ENCODE measurements at places on chromosomes 2 and 18.
A peak's percentile ranks its signal among the peaks of the same experiment; 100 is the strongest.

DNA sequence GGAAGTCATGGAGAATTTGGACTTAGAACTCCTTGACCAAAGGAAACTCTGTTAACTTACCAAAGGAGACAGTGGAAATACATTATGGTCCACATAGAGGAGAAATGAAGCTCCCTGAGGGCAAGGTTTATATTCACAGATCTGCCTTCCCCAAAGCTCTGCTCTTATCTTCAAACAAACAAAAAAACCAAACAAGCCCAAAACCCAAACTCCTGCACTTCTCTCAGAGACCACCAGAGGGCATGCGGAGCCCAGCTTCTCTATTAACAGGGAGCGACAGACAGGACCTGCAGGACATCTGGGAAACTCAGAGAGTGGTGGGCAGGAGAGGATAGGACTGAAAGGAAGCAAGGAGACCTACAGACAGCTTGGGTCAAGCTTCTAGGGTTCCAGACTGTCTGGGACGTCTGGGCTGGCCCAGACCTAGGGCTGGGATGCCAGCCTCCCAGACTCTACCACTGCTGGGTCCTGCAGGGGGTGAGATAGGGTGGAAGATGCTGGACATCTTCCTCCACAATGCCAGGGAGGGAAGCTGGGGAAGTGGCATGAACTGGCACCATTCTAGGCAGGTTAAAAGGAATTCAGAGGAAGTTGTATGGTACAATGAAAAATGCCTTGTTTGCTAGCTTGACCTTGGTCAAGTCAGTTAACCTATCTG, 4.0 kb upstream of the WNT10A start:
- peak; percentile 79 for DNase-seq

- no peak for DNase-seq
These were observed 159.8 kb downstream of the RHBDD1 start for GRCh38 chr2:226995625-226996041.

- no peak for DNase-seq
These were observed 1067.0 kb upstream of the FANCL start for GRCh38 chr2:59308108-59308507.

DNA sequence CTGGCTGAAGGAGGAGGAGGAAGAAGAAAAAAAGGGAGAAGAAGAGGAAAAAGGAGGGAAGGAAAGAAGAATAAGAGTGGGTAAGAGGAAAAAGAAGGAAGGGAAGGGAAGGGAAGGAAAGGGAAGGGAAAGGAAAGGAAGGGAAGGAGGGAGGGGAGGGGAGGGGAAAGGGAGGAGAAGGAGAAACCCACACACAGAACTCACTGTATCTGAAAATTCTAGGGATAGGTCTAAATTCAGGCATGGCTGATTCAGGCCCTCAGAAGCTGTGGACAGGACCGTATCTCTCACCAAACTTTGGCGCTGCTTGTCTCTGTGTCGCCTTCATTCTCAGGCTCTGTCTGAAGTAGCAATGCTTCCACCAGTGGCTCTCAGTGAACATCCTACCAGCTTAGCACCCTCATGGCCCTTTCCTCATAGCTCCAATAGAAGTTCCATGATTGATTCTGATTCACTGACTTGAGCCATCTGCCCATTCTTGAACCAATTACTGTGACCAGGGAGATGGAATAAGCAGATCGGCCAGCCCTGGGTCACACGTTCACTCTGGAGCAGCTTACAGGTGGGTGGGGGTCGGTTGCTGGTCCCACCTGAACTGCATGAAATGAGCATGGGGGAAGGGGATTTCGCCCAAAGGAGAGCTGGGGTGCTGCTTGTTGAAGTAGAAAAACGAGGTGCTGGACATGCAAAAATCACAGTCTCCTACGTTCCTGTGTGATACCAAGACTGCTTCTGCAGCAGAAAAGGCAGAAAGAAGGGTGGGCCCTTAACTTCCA, 59.7 kb downstream of the TTC32 start:
- DNase-seq = no peak

DNA sequence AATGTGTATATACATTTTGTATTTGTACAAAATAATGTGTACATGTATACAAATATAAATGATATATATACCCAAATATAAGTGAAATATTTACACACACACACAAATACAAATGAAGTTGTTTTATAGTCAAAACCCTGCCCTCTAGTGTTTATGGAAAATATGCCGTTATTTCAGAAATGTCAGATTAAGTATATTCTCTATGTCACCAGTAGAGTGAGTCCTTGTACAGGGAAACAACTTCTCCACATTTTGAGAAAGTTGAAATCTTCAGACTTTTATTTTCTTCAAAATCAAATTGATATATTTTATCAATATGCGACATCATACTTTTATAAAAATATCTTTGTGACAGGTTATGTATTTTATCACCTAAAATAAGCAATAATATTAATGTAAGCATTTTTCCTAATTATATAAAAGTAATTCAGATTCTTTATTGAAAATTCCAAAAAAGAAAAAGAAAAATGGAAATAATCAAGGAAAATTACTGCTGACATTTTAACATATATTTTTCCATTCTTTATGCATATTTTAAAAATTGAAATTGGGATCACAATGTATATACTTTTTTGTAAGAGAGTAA, 22.4 kb downstream of the ARL6IP6 start:
- no peak for DNase-seq

DNA sequence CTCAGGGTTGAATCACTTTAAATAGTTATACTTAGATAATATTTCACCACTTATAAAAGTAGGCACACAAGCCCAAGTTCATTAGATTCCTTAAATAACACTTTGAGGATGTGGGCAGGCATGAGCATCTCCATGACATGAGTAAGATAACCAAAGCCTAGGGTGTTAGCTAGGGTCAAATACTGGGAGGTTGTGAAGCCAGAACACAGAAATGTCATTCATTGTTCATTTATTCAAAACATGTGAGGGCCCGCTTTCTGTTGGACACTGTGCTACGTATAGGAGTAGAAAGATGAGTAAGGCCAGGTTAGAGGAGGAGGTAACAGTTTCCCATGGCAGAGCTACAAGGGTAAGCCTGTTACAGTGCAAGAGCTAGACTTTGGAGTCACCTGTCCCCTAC, 93.5 kb upstream of the NEDD4L start:
- DNase-seq = no peak

DNA sequence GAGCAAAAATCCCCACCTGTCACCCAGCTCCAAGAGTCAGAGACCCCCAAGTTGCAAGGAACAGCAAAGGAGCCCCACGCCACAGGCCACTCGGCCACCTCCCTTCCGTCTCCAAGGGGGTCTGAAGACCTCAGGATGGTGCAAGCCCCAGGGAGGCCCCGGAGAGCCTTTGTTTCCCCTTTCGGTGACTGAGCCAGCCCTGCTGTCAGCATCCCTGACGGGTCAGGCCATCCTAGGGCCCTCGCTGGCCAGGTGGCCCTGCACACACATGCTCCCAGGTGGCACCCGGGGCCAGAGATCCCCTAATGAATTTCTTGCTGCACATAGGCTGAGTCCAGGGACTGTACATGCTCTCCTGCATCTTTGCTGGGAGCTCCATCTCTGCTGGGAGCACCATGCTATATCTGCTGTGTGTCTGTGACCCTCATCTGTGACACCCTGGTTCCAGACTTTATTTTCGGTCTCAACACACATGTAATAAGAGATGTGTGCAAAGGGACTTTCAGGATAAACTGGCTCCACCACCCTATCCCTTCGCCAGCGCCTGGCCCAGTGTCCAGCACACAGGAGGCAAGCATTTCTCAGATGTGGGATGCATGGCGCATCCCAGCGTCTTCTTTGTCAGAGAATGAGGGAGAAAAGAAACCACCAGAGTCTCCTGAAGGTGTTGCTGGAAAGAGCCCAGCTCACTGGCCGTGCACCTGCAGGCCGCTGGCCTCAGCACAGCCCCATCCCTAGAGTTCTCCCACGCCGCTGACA, 27.4 kb downstream of the ADI1 start:
- DNase-seq = no peak

DNA sequence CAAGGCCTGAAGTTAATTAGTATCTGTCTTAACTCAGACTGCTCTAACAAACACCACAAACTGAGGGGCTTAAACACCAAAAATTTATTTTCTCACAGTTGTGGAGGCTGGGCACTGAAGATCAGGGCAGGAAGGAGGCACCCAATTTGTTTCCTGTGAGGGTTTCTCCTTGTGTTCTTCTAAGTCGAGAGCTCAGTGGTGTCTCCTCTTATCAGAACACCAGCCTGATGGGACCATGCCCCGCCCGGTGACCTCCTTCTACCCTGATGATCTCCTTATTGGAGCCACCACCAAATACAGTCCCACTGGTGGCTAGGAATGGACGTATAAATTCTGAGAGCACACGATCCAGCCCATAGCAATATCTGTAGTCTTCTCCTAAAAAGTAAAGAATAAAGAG, 20.5 kb downstream of the TMEM18 start:
- DNase-seq = no peak

DNA sequence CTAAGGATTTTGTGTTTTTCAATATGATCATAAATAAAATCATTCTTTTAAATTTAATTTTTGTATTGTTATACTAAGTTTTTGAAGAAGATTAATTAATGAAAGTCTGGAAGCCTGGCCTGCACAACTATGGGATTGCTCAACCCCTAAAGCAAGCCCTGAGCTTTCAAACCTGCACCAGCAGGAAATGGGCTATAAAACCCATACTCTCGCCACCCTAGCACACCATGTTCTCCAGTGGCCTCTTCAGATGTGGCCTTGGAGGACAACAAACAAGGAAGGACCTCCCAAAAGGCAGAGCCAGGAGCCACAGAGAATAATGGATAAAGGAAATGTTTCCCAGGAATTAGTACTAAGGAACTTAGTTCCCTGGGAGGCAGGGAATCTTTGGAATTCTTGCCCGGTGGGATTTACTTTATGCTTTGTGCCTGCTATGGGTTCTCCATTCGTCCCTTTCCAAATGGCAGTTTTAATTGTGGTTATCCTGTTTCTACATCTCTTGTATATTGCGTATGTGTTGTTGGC, 212.5 kb downstream of the ZFP36L2 start:
- DNase-seq = no peak

DNA sequence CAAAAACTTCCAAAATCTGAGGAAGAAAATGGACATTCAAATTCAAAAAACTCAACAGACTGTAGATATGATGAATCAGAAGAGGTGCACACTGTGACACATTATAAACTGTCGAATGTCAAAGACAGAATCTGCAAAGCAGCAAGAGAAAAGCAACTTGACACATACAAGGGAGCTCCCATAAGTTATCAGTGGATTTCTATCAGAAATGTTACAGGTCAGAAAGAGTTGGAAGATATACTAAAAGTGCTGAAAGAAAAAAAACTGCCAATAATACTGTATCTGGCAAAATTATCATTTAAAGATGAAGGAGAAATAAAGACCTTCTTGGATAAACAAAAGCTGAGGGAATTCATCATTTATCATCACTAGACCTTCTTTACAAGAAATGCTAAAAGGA, 102.7 kb downstream of the CAMKMT start:
- DNase-seq = no peak

DNA sequence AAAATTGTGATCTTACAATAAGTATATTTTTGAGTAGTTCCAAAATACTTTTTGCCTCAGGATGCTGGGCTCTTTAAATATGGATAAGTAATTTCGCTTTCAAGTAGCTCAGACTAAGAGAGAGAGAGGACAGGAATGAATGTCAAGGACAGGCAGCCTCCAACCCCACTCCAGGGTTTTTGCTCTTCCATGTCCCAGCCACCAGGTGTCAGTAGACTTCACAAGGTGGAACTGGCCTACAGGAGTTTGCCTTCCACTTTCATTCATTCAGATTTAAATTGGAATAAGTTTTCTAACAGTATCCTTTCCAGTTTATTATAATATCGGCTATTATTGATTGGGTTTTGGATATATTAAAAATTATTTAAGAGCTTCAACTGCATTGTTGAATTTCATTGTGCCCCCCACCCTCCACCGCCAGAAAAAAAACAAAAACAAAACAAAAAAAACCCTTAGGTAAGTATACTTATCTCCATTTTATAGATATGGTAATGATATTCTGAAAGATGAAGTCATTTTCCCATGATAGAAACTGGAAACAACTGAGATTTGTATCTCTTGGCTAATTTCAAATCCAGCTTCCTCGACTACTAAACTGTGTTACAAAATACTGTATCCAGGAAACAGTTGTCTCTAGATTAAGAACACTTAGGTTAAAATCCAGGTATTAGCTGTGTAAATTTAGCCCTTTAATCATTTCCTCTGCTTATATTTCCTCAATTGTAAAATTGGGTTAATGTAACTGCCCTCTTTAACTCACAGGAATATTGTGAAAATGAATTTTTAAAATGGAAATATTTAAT, 793.1 kb downstream of the ERBB4 start:
- peak; percentile 36 for DNase-seq

DNA sequence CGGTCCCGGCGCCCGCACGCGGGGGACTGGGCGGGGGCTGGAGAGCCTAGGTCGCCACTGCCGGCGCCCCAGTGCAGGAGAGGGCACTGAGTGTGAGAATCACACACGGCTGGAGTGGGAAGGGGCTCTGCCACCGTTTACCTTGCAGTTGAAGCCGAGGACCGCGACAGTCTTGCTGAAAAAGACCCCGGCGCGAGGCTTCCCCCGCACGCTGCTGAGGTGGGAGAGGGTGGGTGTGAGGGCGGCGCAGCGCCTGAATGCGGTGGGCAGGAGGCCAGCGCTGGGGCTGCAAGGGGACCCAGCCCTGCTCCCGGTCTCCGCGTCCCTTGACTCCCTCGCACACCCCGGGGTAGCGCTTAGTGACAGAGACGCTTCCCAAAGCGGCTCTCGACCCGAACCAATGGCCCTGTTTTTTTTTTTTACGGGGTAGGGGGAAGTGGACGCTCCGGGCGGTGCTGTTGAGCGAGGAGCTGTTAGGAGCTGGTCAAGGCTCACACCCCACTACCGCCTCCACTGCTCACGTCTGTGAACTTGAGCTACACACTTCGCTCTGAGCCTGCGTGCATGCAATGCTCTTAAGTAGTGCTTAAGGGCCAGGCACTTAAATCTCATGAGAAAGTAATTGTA, 794 bp downstream of the NOTO start:
- DNase-seq = no peak

- no peak for DNase-seq
These were observed 103.4 kb downstream of the CCDC141 start for GRCh38 chr2:178946494-178946893.

DNA sequence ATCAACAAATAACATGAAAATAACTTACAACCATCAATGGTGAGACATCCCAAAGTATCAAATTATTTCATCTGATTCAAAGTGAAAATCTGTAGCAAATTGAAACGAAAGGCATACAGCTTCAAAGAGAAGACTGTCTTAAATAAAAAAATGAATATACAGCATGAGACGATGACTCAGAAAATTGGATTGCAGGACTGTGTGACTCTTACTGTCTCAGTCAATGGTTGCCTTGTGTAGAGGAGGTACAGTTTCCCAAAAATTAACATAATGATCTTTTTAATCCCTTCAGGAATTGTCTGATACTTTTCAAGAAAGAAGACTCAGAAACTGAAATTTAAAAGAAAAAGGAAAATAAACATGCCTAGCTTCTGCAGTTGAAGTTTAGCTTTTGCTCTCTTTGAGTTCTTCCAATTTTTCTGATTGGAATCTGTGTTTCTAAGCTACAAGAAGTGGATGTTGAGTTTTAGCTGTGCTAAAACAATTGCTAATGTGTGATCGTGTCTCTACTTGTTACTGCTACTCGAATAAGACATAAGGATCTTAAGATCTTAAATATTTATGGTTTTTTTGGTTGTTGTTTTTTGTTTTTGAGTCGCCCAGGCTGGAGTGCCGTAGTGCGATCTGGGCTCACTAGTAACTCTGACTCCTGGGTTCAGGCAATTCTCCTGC, 41.1 kb upstream of the EPB41L3 start:
- no peak for DNase-seq

- DNase-seq = no peak
These were observed 65.8 kb upstream of the CABLES1 start for GRCh38 chr18:23069481-23069880.

- DNase-seq = no peak
These were observed 149.6 kb downstream of the ESCO1 start for GRCh38 chr18:21450913-21451312.
